ENCODE measurements at places on chromosomes 12 and 14.

DNA sequence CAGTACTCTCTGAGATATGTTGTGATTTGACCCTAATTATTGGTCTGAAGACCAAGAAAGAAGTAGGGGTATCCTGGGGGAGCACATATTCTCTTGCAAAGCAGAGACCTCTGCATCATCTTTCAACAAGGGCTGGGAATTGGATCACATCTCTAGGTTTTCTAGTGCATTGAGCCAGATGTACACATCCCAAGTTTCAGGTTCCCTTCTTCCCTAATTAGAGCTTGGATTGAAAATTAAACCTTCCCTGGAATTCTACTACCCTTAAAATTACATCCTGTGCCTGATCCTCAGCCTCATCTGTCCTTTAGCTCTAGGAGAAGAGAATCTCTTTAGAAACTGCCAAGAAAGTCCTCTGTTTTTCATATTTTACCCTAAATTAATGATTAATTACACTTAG lies 839.6 kb downstream of the SLC6A15 start:
- no peak for DNase-seq

GRCh38 chr14:32601069-32601468 lies 272.0 kb downstream of the AKAP6 start:
- no peak for DNase-seq

- DNase-seq, result no peak
These were observed 3.6 kb upstream of the HSPB8 start for GRCh38 chr12:119175081-119175480.

DNA sequence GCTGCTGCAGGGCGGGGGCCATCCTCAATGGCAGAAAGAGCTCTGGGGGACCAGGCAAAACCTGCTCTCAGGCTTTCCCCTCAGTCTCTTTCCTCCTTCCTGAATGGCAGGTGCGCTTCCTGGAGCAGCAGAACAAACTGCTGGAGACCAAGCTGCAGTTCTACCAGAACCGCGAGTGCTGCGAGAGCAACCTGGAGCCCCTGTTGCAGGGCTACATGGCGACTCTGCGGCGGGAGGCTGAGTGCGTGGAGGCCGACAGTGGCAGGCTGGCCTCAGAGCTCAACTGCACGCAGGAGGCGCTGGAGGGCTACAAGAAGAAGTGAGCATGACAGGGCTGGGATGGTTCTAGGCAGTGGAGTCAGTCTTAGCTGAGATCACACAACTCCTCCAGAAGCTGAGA lies 22.9 kb upstream of the KRT83 start:
- DNase-seq, result no peak

DNA sequence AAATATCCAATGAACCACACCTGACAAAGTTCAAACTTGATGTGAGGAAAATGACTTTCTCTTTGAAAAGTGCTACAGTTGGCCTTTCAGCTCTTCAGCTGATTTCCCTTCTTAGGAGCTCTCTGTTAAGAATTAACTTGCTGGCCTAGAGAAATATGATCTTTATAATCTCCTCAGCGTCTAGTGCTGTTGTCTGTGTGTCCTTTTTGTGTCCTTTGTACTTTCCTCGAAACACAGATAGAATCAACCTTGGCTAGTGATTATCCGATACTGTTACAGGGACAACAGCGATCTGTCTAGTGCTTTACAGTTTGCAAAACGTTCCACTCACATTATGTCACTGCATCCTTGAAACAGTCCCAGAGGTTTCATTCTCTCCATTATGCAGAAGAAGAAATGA lies 162.8 kb upstream of the RMST start:
- no peak for DNase-seq

DNA sequence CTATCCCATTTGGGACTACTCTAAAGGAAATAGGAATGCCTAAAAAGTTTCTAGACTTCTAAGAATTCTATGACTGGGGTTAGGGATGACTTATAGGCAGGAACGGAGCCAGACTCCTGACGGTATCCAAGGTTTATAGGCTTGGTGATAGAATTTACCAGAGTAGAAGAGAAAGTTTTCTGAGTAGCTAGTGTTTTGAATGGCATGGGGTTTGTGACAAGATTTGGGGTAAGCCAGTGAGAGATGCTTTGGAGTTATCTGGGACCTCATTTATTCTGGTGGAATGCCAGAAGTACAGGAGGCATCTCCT lies 444.6 kb downstream of the RAD51B start:
- no peak for DNase-seq

DNA sequence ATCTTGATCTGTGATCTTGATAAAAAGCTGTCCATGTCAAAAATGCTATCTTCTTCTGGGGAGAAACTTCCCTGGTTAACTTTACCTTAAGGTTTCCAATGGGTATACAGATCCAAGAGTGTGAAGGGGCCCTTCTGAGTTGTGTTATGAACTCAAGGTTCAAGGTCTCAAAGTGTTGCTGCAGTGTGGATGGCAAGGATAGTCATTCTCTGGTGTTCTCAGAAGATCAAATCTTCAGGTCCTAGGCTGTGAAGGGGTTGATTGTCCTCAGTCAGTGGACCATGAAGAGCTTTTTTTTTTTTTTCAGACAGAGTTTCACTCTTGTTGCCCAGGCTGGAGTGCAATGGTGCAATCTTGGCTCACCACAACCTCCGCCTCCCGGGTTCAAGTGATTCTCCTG lies 114.4 kb downstream of the SPTSSA start:
- DNase-seq, result no peak

DNA sequence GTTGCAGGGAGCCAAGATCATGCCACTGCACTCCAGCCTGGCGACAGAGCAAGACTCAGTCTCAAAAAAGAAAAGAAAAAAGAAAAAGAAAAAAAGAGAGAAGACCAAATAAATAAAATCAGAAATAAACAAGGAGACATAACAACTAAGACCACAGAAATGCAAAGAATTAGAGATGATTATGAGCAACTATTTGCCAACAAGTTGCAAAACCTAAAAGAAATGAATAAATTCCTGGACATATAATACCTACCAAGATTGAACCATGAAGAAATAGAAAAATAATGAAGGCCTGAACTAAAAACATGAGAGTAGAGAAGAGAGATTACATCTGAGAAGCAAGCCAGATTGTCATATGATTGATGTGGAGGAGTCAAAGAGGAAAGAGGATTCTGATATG lies 17.6 kb upstream of the EPS8 start:
- DNase-seq, result no peak

DNA sequence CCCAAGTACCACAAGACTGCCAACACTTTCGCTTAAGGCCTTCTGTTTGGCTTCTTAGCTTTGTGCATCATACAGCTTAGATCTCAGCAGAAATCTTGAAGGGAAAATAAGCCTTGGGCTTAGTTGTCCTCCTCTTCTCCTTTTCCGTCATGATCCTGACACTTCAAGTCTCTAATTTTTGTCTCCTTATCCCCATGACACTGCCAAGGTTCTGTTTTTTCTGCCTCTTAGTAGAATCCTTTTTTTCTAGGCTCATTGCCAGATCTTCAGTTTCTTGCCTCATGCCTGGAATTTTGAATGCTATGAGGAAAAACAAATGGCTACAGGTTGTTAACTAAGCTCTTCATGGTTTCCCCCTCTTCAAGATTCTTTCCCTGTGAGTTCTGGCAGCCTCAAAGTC lies 450.4 kb downstream of the LRFN5 start:
- no peak for DNase-seq

GRCh38 chr12:108199106-108199505 lies 70.0 kb downstream of the WSCD2 start:
- DNase-seq, result no peak

DNA sequence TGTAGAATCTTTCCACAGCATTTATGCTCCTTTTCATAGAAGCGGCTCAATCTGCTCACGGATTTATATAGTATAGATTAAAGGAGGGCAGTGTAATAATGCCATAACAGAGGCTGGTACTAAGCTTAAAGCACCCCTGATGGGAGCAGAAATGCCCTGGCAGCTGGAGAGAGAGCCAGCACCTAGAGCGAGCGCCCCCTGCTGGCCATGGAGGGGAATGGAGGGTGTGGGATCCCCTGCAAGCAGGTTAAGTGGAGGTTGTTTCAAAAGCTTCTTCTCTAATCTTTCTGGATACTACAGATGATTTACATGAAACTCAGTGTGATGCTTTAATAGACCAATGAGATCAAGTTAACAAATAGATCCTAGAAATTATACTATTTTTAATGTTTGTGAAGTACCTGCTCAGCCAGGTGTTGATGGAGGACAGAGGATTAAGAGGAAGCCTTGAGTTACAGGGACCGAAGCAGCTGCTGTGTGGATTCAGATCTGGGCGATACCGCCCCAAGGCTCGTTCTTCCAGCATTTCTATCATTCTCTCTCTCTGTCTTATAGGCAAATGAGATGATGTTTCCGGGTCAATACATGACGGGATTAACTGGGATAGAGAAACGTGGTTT lies 1519.3 kb upstream of the TMEM132C start:
- no peak for DNase-seq

DNA sequence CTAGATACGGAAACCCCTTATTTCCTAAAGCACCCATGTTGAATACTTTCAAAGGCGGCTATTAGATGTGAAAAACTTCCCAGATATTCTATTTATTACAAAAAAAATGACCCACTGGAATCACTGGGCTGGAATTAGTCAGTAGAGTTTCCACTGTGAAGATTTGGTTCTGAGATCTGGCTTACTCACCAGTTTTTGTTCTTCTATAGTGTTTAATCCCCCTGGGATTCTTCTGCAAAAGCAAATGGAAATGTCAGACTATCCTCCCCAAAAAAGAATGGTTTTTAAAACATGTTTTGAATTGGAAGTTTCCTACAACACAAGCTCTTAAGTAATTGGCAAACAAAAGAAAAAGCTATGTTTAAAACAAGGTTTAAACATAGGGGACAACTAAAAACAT lies 166.4 kb downstream of the STXBP6 start:
- no peak for DNase-seq

- DNase-seq, result no peak
These were observed 228.5 kb upstream of the G2E3 start for GRCh38 chr14:30330445-30330844.

GRCh38 chr12:119710965-119711551 lies 43.1 kb downstream of the PRKAB1 start:
- no peak for DNase-seq

GRCh38 chr12:124147575-124147974 lies 147.3 kb upstream of the RFLNA start:
- DNase-seq, result no peak

- DNase-seq, result no peak
These were observed 50.5 kb downstream of the PKP2 start for GRCh38 chr12:32846053-32846452.

GRCh38 chr14:98144964-98145363 lies 1127.0 kb downstream of the BCL11B start:
- DNase-seq, result no peak

DNA sequence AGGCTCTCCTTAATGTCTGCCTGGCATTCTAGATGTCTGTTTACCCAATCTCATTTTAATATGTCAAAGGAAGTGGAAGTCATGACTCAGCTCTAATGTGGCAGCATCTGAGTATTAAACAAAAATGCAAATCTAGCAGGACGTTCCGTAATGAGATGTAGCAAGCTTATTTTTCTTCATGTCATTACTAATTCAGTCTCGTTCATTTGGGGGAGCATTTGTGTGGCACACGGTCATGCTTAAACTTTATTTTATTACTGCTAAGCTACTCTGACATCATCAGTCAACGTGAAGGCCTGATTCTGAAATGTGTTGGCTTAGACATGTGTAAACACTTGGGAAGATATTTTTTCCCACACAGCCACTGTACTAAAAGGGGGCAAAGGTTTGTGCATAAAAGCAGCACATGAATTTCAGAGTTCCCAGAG lies 326.7 kb upstream of the TMPO start:
- no peak for DNase-seq

DNA sequence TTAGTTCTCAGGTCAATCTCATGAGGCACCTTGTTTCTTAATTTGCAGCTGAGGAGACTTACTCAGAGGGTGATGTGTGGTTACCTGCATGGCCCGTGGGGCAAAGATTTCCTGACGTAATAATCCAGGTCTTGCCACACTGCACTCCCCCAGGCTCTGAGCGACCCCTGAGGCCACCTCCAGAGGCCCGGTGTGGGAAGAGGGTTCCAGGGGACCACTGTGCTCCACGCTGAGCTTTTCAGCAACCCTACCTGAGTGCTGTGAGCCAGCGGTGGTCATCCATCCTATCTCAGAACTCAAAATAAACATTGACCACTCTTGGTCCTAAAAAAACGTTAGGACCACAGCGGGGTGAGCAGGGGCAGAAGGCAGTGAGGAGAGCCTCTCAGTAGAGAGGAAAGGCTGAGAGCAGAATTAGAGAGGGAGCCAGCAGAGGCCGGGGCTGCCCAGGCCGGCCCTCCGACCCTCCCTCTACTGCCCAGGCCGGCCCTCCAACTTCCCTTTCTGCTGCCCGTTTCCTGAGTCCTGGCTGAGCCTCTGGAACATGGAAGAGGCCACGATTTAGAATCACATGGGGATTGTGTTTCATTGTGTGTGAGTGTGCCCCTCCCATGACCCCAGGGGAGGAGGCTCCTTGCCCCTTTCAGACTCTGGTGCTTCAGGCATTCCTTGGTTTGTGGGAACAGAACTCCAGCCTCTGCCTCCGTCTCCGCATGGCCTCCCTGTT lies 188.2 kb upstream of the DIO3 start:
- DNase-seq, result no peak

DNA sequence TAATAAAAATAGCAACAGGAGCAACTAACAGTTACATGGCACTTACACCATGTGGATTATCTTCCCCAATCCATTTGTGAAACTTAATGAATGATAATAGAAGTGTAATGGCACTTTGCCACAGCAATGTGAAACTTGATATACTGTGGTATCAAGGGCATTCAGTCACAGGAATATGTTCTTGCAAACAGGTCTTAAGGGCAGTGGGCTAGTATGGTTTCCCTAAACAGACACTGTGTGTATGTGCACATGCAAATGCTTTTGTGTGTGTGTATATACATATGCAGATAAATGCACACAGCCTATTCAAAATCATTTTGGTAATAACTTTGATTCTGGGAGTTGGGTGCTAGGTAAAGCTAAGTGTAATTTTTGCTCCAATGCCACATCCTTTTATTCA lies 26.2 kb upstream of the ARHGAP5 start:
- DNase-seq, result no peak

DNA sequence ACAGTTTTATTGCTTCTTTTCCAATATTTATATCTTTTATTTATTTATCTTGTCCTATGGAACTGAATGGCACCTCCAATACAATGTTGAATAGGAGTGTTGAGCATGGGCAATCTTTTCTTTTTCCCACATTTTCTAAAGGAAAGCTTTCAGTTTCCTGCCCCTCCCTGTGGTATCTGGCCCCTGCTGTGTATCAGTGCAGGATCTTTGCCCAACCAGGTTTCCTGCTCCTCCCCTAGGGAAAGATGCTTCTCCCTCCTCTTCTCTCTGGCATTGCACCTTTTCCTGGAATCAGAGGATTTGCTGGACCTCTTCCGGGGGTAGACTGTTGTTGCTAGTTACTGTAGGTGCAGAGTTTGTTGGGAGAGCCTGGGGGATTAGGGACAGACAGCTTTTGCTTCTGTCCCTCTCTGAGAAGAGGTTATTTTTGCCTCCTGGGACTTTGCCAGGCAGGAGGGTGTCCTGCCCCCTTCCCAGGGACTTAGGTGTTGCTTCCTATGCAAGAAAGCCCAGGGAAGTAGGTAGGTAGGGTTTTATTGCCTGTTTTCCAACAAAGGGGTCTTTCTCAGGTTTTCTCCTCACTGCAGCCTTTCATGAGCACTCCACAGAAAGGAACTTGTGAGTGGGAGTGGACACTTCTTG lies 67.6 kb downstream of the POLR3B start:
- no peak for DNase-seq

- no peak for DNase-seq
These were observed 22.2 kb downstream of the RTRAF start for GRCh38 chr14:52011523-52011922.

Data from GM18507 (cell line).